Stimulated activated CD4-positive, alpha-beta T cell treated with anti-CD3 and anti-CD28 coated beads, TNF-alpha, amount 100 ng/mL, for 24 hours (primary cell): ENCODE measurements at places on chromosomes 3 and 15.

- no peak for DNase-seq
Measured at GRCh38 chr3:129282727-129283327, 4.2 kb downstream of the HMCES start.

- DNase-seq, result peak; percentile 68
Measured at GRCh38 chr3:13346481-13347389, 73.4 kb downstream of the NUP210 start.

DNA sequence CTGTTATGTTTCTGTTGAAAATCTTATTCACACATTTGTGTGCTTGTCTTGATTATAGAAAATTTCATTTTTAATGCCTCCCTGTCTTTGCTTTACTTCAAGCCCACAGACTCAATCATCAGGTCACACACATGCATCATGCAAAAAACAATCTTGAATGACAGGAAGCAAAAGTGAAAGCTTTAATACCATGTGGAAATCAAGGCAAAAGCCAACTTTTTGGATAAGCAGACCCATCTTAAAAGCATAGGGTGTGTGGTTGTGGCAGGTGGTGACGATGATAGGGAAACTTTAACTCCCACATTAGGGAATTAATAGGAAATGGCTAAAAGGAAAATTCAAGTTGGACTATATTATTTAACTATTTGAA is 155.9 kb upstream of the EOMES start:
- DNase-seq, result no peak

GRCh38 chr3:185630182-185630622 is 44.1 kb downstream of the SENP2 start:
- no peak for DNase-seq

- DNase-seq, result no peak
Measured at GRCh38 chr15:92763459-92763858, 107.9 kb upstream of the FAM174B start.

- DNase-seq, result no peak
Measured at GRCh38 chr3:159733194-159733860, 255.3 kb upstream of the IL12A start.

GRCh38 chr3:20808864-20809263 is 622.9 kb upstream of the SGO1 start:
- DNase-seq, result no peak

GRCh38 chr3:190180268-190180667 is 59.6 kb upstream of the P3H2 start:
- DNase-seq, result no peak

- DNase-seq, result no peak
Measured at GRCh38 chr3:82561784-82562183, 800.3 kb upstream of the GBE1 start.

GRCh38 chr15:60945196-60945595 is 283.9 kb downstream of the RORA start:
- no peak for DNase-seq

DNA sequence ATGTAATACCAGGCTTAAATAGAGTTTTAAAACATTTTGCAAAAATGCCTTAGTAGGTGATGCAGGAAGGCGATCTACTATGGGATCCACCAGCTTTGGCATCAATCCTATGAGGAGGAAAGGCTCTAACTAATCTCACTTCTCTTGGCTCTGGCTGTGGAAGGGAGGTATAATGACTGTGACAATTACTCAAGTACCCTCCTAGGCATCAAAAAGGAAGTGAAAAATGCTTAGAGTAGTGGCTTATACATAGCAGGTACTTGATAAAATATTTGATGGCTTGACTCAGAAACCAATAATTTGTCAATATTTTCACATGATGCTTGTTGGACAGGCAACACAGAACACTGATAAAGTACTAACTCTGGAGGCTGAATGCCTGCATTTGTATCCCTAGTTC is 34.1 kb upstream of the SERPINI2 start:
- DNase-seq, result no peak

- no peak for DNase-seq
Measured at GRCh38 chr3:46892285-46893145, 15.0 kb downstream of the PTH1R start.

GRCh38 chr3:14488286-14489041 is 51.7 kb downstream of the GRIP2 start:
- DNase-seq, result no peak

GRCh38 chr3:154135511-154136173 is 14.5 kb downstream of the ARHGEF26 start:
- no peak for DNase-seq

DNA sequence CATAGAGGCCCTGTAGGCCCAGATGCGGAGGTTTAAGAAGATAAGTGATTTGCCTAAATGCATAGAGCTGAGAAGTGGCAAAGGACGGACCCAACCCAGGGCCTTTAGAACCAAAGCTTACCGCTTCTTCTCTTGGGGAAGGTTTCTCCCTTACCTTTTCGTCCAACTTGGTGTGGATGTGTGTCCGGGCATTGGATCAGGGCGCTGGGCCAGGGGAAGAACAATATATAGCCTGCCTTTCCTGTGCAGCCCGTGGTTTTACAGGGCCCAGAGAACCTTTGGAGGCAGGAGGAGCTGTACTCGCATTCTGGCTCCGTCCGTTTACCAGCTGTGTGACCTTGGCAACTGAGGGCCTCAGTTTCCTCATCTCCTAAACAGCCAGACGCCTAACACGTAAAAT is 686 bp upstream of the P3H2 start:
- DNase-seq, result no peak

GRCh38 chr3:127124120-127124519 is 68.8 kb upstream of the PRR23E start:
- no peak for DNase-seq

DNA sequence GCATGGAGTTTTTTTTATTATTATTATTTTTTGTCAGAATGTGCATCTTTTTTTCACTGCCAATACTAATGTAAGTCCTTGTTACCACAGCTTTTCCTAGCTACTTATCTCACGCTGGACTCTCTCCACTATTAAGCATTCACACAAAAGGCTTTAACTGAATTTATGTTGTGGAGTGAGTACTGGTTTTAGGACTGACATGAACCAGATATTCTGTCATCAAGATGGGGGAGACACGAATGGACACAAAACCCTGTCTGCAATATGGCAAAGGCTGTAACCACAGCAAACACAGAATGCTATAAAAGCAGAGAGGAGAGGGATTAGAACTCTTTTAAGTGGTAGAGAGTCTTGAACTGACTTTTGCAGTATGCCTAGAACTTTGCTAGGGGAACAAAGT is 592.2 kb upstream of the TBL1XR1 start:
- DNase-seq, result no peak

GRCh38 chr15:88623061-88623460 is 1.9 kb downstream of the AEN start:
- peak; percentile 47 for DNase-seq

GRCh38 chr3:48555231-48555948 is 1.2 kb downstream of the PFKFB4 start:
- no peak for DNase-seq

DNA sequence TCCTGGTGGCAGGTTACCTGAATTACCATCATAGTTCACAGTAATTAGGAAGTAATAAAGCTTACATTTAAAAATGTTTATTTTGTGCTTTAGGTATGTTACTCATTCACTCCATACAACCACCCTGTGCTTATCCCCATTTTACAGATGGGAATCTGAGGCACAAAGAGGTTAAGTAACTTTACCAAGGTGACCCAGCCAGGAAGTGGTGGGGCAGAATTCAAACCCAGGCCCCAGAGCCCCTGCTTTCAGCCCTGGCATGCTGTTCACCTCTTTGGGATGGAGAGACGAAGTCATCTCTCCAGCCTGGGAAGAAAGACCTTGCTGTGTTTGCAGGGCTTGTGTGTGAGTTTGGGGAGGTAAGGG is 285.6 kb upstream of the TPM1 start:
- no peak for DNase-seq

DNA sequence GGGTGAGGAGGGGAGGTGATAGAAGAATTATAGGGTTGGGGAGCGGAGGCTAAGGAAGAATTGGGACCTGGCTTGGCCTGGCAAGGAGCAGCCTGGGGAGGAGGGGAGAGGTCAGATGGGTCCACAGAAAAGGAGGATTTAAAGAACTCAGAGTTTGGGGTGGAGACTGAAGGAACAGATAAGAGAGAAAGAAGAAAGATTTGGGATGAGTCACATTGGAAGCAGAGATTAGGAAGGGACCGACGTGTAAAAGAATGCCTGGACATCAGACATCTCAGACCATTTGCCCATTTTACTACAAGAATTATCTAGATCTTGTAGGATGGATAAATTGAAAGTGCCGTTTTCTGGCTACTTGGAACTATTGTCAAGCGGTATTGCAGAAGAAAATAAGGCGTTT is 10.4 kb downstream of the TCAIM start:
- no peak for DNase-seq

- no peak for DNase-seq
Measured at GRCh38 chr15:48856942-48857341, 21.0 kb upstream of the EID1 start.

DNA sequence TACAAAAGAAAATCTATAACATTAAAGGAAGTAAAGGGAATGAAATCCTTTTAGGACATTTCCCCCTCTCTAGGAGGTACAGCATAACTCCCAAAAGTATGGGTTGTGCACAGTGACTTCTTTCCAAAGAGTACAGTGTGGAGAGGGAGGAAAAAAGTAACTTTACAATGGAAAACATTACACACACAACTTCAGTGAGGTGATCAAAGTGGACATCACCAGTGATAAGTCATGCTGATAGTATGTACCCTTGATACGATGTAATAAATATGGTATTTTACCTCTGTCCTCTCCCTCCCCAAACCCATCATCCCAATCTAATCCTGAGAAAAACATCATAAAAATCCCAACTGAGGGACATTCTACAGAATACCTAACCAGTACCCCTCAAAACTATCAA is 10.8 kb downstream of the PLD1 start:
- no peak for DNase-seq

DNA sequence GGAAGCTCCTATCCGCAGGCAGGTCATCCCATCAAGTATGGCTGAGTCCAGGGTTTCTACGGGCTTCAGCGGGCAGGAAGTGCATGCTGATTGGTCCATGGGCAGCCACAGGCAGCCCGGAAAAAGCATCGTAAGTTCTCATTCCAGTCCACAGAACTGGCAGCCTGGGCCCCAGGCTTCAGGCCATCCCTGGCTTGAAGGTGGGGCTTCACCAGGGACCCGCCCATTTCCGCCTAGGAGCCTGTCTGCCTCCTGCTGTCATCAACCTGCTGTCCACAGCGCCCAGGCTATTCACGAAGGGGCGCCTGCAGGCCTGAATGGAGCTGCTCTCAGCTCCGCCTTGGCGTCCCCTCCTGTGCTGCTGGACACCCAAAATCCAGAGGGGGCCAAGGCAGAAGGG is 13.9 kb downstream of the PCYT1A start:
- DNase-seq, result no peak

DNA sequence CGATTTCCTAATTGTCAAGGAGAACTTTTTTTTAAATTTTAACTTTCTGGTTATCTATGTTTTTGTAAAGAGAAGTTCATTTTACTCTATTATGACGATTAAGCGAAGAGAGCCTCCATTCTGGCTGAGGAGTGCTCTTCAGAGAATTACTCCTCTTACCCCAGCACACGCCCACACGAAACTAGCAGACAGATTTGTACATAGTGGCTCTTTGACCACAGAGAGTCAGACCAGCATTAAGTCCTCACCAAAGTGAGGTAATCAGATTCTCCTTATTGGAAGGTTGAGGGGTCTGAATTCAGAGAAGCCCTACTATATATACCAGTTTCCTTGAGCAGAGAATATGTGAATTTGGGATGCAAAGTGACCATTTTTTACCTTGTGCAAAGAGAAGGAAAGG is 204.8 kb upstream of the TSC22D2 start:
- no peak for DNase-seq
